ENCODE measurements at places on chromosomes 6 and 20. TPM values are rescaled to one million over a fixed set of nuclear protein-coding genes. Genes with fewer than 3 reads are reported as not detected.

Gene KIFC1
- total RNA-seq: 41.9 TPM

Gene C2
- total RNA-seq: 0.20 TPM

Gene TMEM200A
- total RNA-seq: 0.05 TPM

Gene BMP6
- total RNA-seq: 14.2 TPM

Gene C20orf141
- total RNA-seq: 0.49 TPM

Gene MCCD1
- total RNA-seq: not detected

Gene RAET1G
- 8.5 TPM for total RNA-seq
